AG10803 (cell line): ENCODE measurements at places on chromosomes 1 and 21.

DNA sequence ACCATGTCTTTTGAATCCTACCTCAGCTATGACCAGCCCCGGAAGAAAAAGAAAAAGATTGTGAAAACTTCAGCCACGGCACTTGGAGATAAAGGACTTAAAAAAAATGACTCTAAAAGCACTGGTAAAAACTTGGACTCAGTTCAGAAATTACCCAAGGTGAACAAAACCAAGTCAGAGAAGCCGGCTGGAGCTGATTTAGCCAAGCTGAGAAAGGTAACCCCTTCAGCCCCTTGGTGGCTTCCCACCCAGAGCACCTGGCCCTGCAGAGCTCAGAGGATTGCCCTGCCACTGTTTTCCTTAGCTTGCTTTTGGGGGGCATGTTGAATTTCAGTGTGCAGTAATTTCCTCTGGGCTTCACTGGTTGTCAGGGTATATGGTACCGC lies 8.5 kb downstream of the ELOA start:
- no peak for DNase-seq

DNA sequence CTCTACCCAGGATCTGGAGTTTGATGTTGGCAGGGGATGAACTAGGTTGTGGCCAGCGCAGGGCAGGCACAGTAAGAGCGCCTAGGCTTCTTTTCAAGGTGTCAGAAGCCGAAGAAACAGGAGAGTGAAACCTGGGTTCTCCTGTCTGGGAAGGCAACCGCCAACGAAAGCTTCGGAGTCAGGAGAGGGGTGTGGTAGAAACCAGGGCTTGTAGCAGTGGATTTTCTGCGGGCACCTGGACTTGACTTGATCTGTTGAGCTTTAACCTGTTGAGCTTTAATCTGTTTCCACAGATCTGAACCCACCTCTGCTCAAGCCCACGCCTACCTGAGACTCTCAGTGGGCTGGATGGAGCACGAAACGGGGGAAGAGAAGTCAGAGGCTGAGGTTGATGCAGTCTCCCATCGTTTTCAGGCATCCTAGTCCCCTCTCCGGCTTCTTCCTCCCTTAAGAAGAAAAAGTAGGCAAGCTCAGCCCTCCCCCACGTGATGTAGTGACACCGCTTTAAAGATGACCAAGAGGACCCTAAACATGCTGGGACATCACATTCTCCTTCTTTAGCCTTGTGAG lies 9.3 kb downstream of the HLX start:
- DNase-seq = no peak

DNA sequence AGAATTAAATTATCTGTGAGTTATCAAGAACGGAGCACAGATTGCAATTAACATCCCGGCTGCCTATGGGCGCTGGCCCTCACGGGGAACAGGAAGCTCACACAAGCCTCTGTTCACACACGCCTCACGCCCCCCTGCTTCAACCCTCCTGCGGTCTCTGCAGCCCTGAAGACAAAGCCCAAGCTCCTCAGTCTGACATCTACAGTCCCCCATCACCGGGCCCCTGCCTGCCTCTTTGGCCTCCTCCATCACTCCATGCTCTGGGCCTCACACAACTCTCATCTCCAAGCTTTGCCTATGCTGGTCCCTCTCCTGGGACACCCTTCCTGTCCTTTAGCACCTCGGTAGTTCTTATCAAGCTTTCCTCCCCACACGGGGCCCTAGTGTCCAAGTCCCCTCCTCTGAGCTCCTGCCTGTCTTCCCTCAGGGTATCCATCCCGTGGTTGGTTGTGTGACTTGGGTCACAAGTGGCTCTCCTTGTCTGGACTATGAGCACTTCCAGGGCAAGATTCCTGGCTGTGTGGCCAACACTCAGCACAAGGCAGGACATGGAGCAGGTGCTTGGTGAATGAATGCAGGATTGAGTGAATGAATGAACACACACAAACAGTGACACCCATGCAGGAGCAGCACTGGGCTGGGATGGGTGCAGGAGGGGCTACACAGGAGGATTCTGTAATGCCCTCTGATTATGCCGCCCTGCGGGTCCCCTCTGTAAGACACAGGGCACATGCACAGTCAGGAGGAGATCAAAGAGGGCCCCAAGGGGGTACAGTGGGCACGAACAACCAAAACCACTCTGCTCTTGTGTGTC lies 116.1 kb downstream of the DMRTB1 start:
- DNase-seq = no peak

GRCh38 chr1:116833718-116834117 lies 76.0 kb upstream of the PTGFRN start:
- DNase-seq = no peak

GRCh38 chr21:28590676-28591075 lies 402.0 kb downstream of the LTN1 start:
- DNase-seq = no peak

DNA sequence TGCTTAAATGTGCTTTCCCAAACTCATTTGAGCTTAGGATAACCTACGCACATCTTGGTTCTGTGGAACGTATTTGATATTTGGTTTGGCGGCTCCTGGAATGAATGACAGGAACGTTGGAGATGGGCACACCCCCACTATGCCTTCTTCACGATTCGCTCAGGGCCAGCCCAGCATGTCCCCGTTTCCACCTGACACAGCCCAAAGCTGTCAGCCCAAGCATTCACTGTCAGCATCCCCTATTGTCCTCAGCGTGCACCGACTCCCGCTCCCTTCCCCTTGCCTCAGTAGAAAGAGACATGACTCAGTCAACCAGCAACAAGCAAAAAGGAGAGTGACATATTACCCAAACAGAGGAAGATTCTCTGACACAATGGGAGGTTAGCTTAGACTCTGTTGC lies 181.4 kb downstream of the KCNJ6 start:
- DNase-seq = no peak

GRCh38 chr1:243325305-243325890 lies 69.6 kb downstream of the SDCCAG8 start:
- DNase-seq = peak; percentile 75

DNA sequence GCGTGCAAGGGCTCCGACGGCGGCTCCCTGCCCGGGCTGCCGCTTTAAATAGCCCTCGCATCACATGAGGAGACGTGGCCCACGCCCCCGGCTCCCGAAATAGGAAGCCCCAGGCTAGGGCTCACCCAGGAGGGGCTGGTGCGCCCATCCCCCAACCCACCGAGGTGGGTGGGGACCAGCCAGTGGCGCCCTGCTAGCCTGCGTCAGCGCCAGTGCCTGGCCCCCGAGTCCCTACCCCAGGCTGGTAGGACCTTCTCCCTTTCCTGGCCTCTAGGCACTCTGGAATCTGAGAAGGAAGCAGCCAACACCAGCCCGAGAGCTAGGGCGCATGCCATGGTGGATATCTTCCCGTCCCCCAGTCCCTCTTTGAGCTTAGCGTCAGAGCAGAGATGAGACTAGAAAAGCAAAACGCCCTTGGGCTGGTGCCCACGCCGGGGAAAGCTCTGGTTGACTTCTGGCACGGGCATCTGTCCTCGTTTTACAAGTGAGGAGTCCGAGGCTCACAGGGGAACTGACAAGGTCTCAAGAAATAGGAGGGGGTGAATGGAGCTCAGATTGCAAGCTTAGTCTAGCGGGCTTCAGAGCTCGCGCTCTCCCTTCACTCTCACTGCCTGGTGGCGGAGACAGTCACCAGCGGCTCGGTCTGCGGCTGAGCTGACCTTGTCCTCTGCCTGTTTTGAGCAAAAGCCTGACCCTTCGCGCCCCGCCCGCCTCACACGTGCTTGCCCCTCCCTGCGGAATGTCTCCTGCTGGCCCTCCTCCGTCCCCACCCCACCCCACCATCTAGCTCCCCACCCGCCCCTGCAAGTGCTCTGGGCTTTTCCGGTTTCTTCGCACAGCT lies at the start of gene FABP3:
Gene FABP3 (minus strand): TSS at position 21 of the 841 bp plus-strand sequence. CDS start 62 bp downstream, outside the sequence.
- peak; percentile 50 for DNase-seq

GRCh38 chr21:31986035-31986856 lies 113.4 kb downstream of the HUNK start:
- DNase-seq = no peak

GRCh38 chr21:38811257-38811656 lies 5.5 kb downstream of the ETS2 start:
- peak; percentile 89 for DNase-seq

DNA sequence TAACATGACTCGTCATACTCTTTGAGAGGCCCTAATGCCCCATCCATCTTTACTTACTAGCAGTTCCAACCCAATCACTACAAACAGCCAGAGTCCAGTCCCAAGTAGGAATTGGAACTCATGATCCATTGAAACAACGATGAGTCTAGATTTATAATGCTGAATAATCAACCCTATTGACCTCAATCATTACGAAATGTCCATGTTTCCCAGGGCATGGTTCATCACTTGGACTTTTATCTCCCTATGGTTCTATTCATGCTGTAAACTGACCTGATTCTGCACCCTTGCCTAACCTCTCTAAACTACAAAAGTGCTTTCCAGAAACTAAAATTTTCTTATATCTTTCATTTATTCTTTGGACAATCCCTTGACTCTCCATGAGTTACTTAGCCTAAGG lies 840.0 kb upstream of the B3GALT2 start:
- no peak for DNase-seq

- DNase-seq = no peak
These were observed 26.4 kb downstream of the LAMB3 start for GRCh38 chr1:209625791-209626285.

GRCh38 chr1:243529512-243529911 lies 273.7 kb downstream of the SDCCAG8 start:
- DNase-seq = no peak

- DNase-seq = no peak
These were observed 14.1 kb downstream of the SLC19A1 start for GRCh38 chr21:45528028-45528705.

DNA sequence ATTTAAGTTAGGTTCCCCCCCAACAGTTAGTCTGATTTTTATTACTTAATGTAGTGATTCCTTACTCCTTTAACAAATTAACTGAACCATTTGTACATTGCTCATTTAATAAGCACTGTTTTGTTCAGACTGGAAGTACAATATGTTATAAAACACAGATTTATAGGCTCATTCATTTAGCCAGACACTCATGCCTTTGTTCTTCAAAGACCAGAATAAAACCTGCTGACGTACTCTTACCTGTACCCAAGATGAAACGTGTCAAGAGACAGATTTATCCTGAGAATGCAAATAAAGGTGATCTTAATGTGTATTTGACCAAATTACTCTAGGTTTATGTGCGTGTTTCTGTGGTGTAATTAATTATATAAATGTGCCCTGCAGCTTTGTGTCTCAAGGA lies 92.8 kb downstream of the INTS7 start:
- DNase-seq = no peak

DNA sequence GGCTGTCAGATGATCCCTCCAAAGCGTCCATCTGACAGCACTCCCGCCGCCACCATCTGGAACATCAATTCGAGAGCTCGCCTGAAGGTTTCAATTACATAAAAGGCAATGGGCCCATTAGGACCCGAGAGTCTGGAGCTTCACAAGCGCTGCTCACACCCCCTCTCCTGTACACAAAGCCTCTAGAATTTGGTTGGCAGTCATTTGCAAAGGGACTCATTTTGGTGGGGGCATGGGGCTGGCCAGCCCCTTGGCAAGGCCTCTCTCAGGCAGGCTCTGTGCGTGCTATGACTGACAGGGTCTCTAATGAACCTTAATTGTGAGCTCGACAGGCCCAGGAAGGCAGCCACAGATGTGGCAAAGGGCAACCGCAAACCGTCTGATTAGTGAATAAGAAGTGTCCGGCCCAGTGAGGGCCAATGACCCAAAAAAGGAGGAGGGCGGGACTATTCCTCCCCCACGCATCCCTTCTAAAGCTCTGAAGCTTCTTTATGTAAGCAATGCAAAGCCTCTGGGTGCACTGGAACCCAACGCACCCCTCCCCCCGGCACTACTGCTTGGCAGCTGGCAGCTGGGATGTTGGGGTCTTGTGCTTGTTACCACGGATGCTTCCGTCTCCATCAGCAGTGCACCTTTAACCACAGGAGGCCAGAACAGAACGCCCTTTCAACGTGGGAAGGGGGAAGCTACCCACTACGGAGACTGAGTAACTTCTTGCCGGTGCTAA lies 79.4 kb downstream of the CAPZB start:
- peak; percentile 66 for DNase-seq
